ENCODE measurements at places on chromosomes 1 and 21.

GRCh38 chr1:89781494-89782126 lies 39.2 kb upstream of the LRRC8D start:
- no peak for DNase-seq

GRCh38 chr1:107874221-107874620 lies 90.8 kb downstream of the VAV3 start:
- DNase-seq: no peak

GRCh38 chr1:62784509-62785365 lies 805 bp downstream of the ATG4C start:
- peak; percentile 47 for DNase-seq

DNA sequence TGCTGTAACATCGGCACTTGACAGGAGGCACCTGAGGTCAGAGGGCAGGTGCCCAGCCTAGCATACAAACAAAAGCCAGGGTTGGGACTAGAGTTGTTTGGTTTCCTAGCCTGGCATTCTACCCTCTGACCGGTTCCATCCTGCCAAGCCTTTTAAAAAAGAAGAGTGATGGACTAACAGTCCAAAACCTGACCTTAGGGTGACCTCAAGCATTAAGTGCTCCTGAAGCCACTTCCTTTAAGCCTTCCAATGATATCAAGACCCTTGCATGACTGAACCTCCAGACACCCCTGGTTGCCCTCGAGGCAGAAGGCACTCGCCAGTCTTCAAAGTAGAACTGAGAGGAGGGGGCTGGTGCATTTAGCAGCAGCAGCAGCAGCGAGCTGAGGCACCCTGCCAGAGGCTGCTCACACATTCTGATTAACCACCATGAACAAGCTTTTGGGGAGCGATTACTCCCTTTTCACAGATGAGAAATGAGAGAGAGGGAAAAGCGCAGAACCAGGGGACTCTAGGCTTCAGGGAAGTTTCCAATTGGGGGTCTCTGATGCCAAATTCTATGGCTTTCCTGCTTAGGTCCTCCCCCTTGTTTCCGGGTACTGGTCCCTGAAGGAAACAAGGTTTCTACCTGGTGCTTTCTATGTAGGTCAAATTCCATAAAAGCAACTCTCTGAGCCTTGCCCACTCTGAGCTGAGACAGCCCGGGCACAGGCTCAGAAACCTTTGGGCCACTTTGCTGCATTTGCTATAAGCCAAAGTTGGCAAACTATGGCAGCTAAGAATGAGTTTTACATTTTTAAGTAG lies 9.2 kb downstream of the SLC2A1 start:
- no peak for DNase-seq

DNA sequence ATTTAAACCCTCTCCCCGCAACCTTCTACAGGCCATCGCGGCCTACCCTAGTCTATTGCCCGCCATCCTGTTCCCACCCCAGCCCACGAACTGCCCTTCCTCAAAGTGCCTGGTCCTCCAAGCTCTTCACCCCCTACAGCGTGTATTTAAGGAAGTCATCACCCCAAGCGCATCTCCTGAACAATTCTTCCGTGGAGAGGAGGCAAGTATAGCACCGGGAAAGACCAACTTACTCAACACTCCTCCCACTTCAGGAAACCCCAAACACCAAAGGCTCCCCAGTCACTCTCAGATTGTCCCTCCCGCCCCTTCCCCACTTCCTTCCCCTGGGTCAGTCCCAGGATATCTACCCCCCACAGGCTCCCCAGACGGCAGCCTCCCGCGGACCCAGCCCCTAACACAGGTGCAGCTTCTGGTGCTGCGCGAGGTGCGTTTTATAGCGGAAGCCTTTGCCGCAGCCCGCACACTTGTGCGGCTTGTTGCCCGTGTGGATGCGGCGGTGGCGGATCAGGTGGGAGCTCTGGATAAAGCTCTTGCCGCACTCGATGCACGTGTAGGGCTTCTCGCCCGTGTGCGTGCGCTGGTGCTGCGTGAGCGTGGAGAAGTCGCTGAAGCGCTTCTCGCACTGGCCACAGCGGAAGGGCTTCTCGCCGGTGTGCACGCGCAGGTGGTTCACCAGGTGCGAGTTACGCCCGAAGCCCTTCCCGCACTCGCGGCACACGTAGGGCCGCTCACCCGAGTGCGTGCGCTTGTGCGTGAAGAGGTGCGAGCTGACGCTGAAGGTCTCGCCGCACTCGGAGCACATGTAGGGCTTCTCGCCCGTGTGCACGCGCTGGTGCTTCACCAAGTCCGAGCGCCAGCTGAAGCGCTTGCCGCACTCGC lies 25.5 kb downstream of the ZNF697 start:
- DNase-seq: no peak

GRCh38 chr1:197307136-197307535 lies 39.1 kb downstream of the CRB1 start:
- no peak for DNase-seq

Data from skin of body (tissue), 3 donors.